ENCODE measurements at places on chromosomes 2 and 18.

GRCh38 chr18:55920063-55920462 lies 332.1 kb upstream of the TCF4 start:
- no peak for DNase-seq

GRCh38 chr2:120222186-120223033 lies 790 bp downstream of the TMEM185B start:
- no peak for DNase-seq

DNA sequence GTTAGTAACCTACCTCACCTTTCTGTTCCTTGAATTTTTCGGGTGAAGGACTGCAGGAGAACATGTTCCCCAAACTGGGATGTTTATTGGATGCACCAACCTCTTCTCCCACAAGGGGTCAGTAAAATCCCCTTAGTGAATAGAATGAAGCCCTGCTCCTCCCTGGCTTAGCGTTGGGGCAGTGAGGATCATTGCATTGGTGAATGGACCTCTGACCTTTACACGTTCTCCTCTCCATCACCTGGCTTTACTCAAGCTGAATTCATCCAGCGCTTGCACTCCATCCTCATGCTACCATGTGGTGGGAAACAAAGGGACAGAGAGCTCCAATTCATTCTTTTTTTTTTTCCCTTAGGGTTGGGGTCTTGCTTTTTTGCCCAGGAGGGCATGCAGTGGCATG lies 157.2 kb downstream of the MIB1 start:
- no peak for DNase-seq

DNA sequence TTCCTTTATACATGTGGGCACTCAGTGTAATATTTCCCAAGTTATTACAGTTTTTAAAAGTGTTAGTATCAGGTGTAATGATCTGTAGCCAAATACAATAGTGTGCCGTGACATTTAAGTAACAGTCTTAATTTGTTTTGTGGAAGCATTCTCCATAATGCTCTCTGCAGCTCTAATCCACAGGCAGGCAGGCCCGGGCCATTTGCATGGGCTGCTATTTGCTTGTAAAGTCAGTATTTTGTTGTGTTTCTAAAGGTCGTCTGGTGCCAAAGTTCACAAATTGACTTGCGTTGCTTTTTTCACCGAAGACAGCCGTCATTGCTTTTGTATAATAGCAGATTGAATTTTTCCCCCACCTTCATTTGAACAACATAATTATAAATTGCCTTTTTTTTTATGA lies 153.0 kb downstream of the GBX2 start:
- no peak for DNase-seq

GRCh38 chr18:31274931-31275330 lies 43.0 kb upstream of the DSG1 start:
- peak; percentile 20 for DNase-seq

DNA sequence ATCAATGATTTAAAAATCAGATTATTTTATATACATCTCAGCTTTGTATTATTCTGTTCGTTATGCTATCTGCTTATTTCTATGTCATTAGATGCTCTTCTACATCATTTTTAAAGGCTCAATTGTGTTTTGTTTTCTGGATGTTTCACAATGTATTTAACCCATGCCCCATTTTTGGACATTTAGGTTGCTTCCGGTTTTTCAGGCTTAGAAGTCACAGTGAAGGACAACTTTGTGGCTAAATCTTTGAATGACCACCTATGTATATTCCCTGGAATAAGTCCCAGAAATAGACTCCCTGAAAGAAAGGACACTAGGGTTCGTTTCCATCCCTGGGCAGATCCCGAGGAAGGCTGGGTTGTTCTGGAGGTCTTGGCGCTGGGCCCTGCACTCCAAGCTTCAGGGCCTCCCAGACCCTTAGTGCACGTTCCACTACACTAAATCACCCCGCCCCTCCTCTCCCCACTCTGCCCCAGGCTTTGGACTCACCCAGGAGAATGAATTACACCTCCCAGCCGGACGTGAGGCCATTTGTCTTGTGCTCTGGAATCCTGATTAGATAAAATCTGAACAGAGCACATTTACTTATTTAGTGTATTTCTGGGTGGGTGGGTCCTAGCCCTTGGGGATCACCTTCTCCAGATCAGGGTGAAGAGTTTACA lies 188.2 kb downstream of the ZFP36L2 start:
- no peak for DNase-seq

- no peak for DNase-seq
Measured at GRCh38 chr18:3117493-3118192, 102.1 kb downstream of the MYOM1 start.

- DNase-seq, result no peak
Measured at GRCh38 chr2:9990736-9991135, 39.2 kb downstream of the GRHL1 start.

- peak; percentile 31 for DNase-seq
Measured at GRCh38 chr18:9417073-9417851, 58.1 kb upstream of the RALBP1 start.

DNA sequence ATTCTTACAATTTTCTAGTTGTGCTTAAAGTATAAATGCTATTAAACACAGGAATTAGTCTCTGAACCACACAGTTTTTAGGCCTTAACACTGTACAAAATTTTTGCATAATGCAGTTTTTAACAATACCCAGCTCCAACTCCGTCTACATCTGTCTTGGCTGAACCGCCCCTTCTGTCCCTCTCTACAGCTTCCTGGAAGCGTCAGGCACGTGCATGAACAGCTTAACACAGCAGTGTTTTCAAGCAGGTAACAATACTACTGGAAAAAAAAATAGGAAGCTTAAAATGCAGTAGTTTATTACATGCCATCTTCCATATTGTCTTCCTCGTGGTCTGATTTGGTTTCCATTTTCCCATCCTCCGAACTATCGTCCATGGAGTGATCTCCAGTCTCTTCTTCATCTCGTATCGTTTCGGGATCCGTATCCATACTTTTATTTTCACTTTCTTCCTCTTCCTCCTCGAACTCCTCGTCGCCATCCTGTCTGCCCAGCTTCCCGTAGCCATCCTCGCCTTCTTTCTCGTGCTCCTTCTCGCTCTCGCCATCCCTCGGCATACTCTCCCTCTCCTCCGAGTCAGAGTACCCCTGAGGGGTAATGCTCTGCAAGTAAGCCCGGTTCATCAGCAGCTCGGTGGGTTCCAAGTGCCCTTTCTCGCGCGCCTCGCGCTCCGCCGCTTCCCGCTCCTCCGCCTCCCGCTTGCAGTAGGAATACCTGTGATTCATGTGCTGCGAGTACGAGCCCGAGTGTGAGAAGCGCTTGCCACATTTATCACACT lies 130.6 kb downstream of the ZEB2 start:
- DNase-seq, result no peak

DNA sequence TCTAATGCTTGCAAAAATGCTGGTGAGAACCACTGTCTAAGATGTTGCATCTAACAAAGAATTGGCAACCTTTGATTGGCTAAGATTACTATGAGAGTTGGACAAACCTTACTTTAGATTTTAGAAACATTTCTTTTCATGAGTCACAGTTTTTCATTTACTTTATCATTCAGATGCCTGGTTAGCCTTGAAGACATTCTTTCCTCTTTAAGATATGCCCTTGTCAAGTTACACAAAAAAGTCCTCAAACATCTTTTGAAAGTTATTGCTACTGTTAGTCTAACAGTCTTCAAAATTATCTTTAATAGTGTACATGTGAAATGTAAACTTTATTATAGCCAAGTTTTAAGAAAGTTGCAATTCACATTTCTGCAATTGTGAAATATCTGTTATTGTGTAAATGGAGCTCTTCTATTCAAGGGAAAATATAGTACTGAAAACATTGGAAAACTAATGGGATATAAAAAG lies 276.3 kb downstream of the RND3 start:
- peak; percentile 40 for DNase-seq
